ENCODE measurements at places on chromosomes 1 and 21.

DNA sequence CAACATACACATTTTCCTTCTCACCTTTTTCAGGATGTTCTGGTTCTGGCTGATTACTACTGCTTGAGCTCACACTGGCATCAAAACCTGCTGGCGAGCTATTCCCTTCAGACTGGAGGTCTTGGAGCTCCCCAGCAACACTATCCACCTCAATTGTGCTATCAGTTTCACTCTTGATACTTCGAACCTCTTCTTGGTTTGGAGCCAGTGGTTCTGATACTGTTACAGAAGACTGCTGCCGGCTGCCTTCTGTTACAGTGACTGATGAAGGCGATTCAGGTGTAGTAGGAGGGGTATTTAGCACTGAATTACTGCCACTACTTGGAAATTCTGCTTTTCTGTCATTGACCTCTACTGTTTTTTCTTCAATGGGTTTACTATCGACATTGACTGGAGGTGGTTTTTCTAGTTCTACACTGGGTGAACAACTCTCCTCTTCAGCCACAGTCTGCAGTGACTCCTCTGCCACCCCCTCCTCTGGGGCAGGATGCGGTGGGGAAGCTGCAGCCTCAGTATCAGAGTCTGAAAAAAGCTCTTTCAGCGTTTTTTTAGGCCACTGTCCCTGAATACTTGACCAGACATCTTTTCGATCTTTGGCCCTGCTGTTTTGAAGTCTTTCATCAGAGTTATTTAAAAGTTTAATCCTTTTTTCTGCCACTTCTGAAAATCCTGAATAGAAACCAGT lies 20.7 kb upstream of the RBM34 start:
- DNase-seq = no peak

GRCh38 chr1:34113362-34113761 lies 51.7 kb downstream of the CSMD2 start:
- DNase-seq = no peak

GRCh38 chr21:39047046-39047445 lies 136.2 kb downstream of the PSMG1 start:
- no peak for DNase-seq

DNA sequence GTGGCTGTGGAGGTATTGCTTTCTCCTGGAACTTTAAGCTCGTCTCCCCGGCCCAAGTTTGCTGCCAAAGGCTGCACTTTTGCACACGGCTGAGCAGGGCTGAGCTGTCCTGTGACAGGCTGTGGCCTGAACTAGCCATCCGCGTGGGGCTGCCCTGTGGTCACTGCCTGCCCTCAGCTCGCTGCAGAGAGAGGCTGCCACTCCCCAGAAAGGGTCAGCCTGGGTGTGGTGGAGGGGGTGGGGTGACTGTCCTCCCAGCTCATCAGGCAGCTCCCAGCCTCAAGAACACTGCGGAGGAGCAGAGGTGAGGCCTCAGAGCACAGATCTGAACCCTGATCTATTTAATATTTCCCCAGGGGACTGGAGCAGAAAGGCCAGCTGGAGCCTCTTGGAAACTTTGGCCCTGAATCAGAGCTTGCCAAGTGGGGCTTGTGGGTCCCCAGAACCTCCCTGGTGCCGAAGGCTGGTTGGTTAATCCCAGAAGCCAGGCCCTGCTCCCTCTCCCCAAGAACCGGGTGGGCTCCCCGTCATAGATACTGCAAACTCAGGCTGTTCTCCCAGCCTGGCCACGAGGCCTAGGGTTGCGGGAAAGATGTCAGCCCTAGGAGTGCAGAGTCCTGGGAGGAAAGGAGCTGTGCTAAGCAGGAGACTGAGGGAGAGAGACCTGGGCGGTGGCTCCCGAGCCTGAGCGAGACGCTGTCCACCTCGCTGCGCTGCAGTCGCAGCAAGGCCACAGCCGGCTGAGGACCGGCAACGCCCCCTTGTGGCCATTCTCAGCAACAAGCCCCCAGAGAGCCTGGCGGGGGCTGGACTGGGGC lies 125.1 kb upstream of the IPO9 start:
- DNase-seq = peak; percentile 67

DNA sequence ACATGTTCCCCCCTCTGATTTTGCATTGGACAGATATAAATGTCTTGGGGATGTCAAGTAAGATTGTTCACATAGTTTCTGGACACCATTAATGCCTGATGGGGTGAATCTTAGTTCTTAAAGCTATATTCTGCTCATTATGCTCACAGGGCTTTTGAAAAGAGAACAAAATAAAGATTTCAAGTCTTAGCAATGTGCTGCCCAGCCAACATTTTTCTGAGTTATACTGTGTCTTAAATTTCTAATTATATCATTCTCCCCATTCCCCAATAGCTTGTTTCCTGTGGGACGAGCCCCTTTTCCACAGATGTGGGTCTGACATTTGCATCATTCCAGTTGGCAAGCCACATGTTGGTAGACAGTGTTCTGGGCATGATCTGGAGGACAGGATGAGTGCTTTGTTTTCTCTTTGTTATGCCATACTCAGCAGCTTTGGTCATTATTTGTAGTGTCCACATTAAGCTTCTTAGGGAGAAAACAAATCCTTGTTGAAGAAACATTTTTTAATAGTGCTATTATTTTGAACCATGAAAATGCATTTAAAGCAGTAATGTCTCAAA lies 32.8 kb downstream of the MTARC1 start:
- DNase-seq = no peak

DNA sequence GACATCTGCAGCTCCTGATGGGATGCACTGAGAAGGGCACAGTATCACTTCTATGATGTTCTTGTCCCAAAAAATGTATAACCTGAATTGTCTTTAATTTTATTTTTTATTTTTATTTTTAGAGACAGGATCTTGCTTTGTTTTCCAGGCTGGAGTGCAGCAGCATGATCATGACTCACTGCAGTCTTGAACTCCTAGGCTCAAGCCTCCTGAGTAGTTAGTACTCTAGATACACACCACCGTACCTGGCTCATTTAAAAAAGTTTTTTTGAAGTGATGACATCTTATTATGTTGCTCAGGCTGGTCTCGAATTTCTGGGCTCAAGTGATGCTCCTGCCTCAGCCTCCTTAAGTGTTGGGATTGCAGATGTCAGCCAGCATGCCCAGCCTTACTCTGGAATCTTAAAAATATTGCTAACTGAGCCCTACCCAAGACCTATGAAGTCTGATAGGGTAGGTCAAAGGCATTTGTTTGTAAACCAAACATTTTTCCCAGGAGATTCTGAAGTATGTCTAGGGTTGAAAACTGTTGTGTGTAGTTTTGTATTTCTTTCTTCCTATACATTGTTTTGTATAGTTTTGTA lies 68.9 kb downstream of the ATF6 start:
- DNase-seq = no peak

DNA sequence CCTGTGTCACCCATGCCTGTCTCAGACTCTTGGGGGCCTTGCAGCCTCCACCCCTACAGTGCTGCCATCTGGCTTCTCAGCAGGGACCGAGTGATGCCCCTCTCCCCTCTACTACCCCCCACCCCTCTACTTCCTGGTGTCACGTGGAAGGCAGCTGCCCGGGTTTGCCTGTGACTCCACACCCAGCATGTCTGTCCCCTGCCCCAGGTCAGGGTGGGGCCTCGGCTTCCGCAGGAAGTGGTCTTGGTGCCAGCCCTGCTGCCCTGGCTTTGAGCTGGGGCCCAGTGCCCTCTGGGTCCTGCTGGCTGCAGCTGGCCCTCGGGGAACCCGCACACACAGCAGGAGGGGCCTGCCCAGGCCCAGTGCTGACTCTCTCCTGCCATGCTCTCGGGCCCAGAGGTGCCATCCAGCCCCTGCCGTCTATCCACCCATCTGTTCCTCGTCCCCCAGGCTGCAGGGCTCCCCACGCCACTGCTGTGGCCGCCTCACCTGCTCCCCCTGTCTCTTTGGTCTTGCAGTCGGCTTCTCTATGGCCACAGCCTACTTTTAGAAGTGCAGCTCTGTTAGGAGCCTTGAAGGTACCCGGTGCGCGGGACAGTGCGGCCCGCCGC lies 24.0 kb downstream of the PLCH2 start:
- DNase-seq = peak; percentile 42

Measured in activated CD4-positive, CD25-positive, alpha-beta regulatory T cell treated with anti-CD3 and anti-CD28 coated beads, Interleukin-2, amount 50 U/mL, for 72 hours (primary cell).